ENCODE measurements at places on chromosomes 1 and 21.

- no peak for DNase-seq
These were observed 57.6 kb downstream of the FAF1 start for GRCh38 chr1:50902419-50902818.

DNA sequence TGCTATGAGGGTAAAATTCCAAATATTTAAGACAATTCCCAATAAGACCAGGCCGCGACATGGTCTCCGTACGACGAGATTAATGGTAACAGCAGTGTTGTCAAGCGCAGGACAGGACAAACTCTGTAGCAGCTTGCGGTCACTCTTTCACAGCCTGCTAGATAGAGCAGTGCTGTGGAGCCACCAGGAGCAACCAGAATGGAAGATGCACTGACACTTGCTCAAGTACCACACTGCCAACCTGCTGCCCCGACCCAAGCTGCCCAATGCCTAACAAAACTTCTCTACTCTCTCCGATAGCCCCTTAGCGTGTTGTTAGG lies 636 bp downstream of the WARS2 start:
- no peak for DNase-seq

- no peak for DNase-seq
These were observed 202.9 kb downstream of the TBX15 start for GRCh38 chr1:118785246-118785645.

GRCh38 chr1:91165033-91165654 lies 143.3 kb upstream of the ZNF644 start:
- no peak for DNase-seq

- no peak for DNase-seq
These were observed 10.3 kb downstream of the NBL1 start for GRCh38 chr1:19654386-19654785.

DNA sequence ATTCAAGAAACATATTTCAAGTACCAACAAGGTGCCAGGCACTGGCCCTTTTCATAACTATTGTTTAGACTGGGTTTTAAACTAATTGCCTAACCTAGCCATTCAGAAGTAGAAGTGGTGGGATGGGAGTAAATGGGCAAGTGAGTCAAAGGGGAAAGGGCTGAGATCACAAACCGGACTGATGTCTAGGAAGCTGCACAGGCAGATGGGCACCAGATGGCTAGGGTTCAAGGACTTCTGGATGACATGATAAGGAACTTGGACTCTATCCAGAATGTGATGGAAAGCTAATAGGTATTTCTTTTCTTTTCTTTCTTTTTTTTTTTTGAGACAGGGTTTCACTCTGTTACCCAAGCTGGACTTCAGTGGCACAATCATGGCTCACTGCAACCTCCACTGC lies 46.6 kb downstream of the LYST start:
- no peak for DNase-seq

DNA sequence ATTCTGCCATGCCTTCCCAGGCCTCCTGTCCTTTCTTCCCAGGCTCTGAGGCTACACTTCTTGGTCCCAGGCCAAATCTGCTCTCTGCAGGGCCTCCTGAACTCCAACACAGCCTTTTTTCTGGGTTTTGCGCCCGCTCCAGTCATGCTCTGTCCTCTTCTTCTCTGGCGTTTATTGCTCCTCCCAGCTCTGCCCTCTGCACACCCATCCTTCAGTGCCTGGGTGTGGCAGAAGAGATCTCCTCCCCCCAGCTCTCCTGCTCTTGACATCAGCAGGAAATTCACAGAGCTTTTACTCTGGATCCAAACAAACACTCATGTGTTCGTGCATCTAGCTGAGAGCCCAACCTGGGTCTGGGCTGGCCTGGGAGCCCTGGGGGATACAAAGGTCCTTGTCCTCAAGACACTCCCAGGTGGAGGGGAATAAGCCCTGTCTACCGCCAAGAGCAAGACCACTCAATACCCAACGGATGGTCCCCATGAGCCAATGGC lies 22.9 kb upstream of the EPS8L3 start:
- peak; percentile 85 for DNase-seq

DNA sequence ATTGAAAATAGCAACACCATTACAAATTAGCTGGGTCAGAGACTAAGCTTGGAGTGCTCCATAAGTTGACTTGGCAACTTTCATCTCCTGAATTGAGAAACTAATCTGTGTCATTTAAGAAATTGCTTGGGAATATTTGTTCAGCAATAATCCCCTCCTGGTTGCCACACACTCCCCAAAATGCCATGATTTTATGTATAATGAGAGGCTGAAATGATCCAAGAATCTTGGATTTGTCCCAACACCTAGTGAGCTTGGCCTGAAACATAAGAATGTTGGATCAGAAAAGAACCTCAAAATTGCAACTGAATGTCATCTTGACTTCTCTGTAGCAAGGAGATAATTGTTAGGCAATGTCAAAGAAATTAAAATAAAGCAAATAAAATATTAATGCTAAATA lies 805.9 kb upstream of the ADAMTS5 start:
- DNase-seq, result no peak

DNA sequence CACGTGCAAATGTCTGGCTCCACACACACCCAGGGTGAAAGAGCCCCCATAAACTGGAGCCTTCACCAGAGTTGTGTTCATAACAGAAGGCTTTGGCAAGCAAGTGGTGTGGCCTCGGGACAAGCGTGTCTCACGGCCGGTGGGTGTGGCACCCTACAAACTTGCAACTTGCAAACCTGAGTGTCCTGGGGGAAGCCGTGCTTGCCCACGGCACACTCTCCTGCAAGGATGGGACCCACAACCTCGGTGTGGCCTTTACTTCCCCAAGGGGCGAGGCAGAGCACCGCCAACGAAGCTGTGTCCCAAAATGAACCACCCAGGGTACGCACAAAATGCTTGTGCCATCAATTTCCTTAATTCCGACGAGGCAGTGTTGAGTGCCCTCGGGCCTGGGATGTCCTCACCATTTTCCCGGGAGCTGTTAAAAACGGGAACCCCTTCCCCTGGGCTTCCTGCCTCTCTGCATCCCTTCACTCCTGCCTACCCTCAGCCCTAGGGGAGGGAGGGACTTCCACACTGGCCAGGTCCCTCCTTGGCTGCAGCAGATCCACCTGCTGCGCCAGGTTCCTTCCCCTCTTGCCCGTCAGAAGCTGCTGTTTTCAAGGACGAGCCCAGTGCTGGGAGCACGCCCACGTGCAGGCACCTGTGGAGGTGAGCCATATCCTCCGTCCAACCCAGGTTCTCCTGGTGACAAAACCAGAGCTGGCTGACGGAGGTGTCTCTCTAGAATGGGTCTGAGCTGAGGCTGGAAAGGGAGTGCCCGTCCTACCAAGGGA lies 111.4 kb downstream of the NPHP4 start:
- no peak for DNase-seq

- DNase-seq, result no peak
These were observed 21.1 kb upstream of the SH2D5 start for GRCh38 chr1:20753589-20753988.

- DNase-seq, result no peak
These were observed 4.7 kb downstream of the RIMKLA start for GRCh38 chr1:42385283-42385682.

- DNase-seq, result no peak
These were observed 281.0 kb upstream of the RUNX1 start for GRCh38 chr21:35329940-35330660.

- DNase-seq, result no peak
These were observed 135.7 kb upstream of the RUNX3 start for GRCh38 chr1:25065795-25066238.

GRCh38 chr1:54803761-54804470 lies 2.8 kb upstream of the TTC22 start:
- peak; percentile 88 for DNase-seq

- DNase-seq, result no peak
These were observed 57.1 kb downstream of the ZC3H11B start for GRCh38 chr1:219555806-219556205.

DNA sequence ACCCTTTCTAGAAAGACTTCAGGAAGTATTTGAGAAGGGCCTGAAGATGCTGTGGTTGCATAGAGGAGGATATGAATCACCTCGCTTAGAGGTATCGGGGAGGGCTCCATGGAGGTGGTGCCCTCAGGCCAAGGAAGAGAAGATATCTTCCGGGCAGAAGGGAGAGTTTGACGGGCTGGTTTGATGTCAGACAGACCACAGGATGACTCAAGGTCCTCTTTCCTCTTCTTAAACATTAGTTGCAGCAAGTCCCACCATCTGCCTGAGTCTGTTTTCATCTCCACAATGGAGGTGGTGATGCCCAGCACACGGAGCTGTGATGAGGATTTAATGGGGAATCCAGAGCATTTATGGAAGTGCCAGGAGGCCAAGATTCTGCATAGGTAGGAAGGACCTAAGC lies 25.1 kb upstream of the RUNX3 start:
- no peak for DNase-seq

GRCh38 chr1:77200806-77201205 lies 18.4 kb downstream of the PIGK start:
- no peak for DNase-seq

DNA sequence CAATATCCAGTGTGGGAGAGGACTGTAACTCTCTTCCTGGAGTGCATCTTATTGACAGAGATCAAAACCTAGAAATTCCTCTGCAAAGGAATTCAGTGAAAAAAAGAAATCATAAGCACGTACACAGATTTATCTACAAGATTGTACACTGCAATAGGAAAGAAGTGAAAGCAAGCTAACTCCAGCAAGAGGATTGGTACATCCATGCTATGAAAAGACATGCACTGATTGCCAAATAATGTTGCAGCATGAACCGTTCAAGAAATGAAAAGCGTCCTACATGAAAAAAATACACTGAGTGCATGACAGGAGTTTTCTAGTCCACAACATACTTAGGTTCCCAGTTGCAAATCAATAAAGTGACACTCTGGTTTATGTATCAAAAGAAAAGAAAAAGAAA lies 1.9 kb upstream of the MGST3 start:
- no peak for DNase-seq

DNA sequence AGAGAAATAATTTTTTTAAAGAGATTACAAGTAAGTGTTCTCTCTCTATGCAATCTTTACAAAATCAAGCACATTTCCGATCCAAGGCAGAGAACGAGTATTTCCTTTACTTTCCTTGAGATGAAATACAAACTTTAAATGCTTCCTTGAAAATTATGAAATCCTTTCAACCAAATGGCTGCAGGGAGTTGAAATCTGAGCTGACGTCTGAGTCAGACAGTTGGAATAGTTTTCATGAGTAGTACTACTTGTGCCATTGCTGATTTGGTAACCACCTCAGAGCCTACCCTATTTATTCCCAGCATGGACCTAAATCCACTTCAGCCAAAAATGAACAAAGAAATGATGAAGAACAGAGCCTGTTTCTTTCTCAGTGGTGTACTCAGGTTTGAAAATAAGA lies 183.6 kb downstream of the GIPC2 start:
- DNase-seq, result no peak

DNA sequence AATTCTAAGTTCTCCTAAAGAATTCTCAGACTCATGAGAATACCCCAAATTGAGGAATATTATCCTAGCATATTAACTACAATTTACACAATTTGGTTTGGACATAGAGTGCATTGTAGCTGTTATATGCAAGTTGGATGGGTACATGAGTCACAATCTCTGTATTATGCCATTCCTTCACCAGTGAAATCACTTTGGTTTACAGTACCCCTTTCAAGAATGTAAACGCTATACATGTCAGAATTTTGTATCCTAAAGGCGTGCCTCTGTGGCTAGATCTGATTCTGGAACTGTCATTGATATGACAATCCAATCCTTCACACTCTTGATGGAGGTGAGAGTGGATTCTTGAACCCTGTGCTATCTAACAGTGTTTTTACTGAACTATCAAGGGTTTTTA lies 6.7 kb upstream of the IL10RB start:
- no peak for DNase-seq

- DNase-seq, result no peak
These were observed 143.0 kb downstream of the MRPL39 start for GRCh38 chr21:25464275-25464674.

GRCh38 chr1:15353839-15354579 lies 55.7 kb upstream of the EFHD2 start:
- no peak for DNase-seq

DNA sequence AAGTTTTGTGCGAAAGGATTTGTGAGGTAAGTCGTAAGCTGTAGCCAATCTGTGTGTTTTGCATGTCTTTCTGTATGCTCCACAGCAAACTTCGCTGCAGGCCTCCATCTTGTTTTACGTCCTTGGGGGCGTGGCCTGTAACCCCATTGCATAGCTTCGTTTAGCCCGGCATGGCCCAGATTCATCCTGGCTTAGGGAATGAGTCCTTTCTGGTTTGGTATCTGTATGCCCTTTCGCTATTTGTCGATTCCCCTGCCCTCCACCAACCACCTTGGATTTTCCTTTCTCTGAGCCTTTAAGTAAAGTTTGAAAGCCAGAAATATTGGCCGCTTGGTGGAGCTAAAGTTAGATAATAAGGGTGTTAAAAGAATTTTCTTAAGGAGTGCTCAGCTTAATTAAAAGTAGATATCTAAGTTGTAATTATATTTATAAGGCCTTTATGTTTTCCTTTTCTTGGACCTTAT lies 1.1 kb downstream of the THEM4 start:
- no peak for DNase-seq

GRCh38 chr1:7550261-7550865 lies 220.7 kb upstream of the VAMP3 start:
- no peak for DNase-seq

DNA sequence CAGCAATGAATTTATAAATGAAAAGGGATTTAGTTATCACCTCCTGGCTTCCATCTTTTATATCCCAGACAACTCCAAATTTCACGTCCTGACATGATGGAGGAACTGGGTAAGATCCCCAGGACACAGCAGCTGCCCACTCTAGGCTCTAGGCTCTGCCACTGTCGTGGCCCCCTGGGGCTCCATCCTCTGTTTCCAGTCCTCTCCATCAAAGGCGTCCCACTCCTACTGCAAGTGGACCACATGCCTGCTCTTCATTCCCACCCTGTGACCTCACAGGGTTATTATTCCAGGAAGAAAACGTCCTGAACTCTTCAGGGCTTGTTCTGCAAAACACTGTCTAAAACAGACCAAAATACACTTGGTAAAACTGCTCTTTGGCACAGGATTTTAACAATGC lies 11.9 kb downstream of the URB1 start:
- no peak for DNase-seq

DNA sequence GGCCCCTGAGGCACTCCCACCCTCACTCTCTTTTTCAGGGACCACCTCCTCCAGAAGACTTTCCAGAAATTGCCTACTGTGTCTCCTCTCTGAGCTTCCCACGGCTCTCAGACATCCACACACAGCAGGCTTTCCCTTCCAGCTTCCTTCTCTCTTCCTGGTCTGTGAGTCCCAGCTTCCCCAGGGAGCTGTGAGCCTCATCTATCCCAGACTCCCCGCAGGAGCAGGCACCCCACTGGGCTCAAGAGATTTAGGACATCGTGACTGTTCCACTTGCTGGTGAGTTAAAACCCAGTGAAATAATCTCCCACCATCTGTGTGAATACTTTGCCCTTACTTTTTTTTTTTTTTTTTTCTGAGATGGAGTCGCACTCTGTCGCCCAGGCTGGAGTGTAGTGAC lies 22.0 kb upstream of the PRELP start:
- DNase-seq, result no peak

DNA sequence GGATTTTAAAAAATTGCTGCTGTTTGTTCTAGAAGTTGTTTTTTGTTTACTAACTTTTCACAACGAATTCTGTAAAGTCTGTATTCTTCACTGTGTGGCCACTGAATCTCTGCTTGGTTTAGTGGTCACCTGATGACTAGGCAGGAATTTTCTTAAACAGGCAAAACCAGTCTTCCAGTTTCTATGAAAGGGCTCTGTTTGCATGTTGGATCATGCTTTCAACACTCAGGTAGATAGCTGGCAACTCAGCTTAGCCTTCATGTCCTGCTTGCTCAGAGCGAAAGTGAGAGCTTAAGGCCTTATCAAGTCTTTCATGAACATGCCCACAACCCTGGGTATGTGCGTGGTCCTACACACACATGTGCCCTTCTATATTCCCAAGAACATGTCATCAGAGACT lies 52.4 kb upstream of the CCDC190 start:
- no peak for DNase-seq
